ENCODE measurements at places on chromosomes 2 and 18.

GRCh38 chr2:190877436-190877835 is 3.2 kb upstream of the GLS start:
- no peak for DNase-seq

DNA sequence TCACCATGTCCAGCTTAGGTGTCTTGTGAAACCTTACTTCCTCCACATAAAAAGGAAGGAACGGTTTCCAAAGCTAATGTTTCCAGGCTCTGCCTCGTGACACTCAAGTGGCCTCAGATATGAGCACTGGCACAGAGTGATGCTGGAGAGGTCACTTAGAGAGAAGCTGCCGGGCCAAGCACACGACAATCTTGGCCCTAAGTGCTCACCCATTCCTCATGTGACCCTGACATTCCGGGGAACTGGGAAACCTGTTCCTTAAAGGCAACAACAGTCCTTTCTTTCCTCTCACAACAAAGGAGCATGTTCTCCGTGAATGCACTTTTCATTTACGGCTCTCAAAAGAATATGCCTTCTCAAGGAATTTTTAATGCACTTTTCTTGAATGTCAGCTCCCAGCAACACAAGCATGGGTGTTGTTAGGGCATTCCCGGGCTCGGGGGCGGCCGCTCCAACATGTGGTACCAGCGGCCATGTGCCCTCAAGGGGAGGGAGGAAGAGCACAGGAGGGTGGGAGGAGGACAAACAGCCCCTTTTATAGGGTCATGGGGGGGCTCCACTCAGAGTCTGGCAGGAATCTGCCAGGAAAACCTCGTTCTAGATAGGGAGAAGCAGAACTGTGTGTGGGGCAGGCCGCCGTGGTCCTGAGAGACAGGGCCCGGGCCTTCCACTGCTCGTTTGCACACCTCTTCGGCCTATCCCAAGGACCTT is 118.6 kb downstream of the MBP start:
- DNase-seq: no peak

- no peak for DNase-seq
Measured at GRCh38 chr2:64273524-64274398, 129.5 kb upstream of the PELI1 start.

DNA sequence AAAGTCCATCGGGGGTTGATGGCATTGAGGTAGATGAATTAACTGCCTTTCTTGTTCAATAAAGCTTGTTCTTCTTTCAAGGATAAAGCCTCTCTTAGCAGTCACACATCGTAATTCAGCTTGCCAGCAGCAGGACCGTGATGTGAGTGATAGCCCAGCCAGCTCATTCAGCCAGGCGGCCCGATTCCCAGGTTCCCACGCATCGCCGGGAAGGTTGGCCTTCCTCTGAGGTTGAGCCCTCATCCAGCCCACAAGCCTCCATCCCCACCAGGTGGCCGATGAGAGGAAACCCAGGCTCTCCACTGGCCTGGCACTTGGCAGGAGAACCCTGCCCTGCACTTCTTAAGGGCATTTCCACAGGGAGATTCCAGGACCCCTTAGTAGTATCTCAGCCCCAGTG is 4.7 kb downstream of the AGAP1 start:
- no peak for DNase-seq

- no peak for DNase-seq
Measured at GRCh38 chr2:98800330-98801064, 69.6 kb upstream of the MGAT4A start.

DNA sequence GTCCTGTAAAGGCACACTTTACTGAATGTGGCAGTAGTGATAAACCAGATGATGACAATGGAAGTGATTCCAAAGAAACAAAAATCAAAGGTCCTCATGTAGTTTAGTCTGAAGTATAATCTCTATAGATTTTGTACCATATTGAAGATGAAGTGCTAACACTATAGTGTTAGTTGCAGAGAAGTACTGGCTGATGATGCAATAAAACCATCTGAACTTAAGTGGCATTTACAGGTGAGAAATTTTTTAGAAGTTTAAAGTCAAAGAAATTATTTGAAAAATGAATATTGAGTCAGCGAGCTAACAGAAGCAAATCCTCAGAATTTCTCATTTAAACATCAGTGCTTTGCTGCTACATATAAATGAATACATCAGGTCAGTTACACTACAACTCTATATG is 43.1 kb upstream of the RMDN2 start:
- DNase-seq: no peak

DNA sequence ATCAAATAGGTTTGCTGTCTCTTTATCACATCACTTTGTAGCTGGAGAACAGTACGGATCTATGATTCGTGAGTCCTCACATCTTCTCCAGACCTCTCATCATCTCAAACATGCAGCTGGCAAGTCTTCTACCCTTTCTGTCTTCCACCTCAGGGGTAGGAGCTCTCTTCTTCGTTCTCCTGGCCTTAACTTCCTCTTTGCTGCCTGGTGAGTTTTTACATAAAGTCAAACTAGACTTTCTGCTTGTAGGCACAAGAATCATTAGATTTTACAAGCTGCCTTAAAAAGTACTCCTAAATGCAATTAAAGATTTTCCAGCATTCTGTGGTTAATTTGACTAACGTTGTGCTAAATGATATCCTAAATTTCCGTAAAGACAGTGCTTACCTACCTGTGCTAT is 43.7 kb upstream of the TANK start:
- no peak for DNase-seq

DNA sequence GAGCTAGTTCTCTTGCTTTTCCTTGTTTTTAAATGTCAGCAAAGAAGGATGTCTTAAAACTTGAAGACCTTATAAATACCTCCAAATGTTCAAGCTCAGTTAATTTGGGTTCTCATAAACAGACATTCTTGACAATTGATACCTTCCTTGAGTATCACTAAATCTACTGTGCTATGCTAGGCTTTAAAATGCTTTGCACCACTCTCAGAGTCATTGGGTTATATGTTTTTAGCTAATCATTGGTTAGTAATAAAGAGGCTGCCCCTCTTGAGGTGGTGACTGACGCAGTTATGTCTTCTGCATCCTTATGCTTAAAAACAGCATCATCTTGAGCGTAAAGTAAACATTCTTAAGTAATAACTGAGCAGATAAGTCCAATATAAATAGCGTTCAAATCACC is 276.0 kb downstream of the AGPS start:
- DNase-seq: no peak

GRCh38 chr18:326846-327245 is 59.0 kb upstream of the THOC1 start:
- no peak for DNase-seq

- DNase-seq: peak; percentile 73
Measured at GRCh38 chr2:221573430-221574230, 1.5 kb upstream of the EPHA4 start.

DNA sequence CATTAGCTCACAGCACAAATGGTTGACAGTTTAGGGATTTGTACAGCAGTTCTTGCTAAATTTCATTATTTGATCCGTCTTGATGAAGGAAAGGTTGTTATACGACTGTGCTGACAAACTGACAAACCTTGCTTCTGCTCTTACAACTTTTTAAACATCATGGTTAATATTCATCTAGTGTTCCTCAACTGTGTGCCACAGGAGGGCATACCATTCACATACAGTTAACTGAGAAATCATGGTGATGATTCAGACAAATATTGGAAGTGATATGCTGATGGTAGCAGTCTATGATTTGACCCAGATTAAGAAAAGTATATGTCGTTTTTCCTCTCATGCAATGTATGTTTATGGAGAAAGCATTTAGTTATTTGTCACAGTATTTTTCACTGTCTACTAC is 129.8 kb upstream of the FSIP2 start:
- no peak for DNase-seq

DNA sequence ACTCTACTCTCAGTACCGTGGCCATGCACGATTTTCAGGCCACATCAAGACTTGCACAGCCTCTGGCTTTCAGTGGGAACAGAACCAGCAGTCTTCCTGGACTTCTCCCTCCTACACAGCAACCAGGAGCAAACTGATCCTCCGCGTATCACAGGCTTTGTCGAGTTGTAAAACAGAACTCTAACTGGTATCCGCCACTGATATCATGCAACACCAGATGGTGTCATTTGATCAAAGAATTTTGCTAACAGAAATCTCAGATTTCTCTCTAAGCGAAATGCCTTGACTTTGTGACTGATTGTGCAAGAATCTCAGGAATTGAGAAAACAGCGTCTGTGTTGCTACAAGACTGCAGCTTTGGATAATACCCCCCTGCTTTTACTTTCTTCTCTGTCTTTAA is 85.7 kb downstream of the COPS8 start:
- DNase-seq: no peak

GRCh38 chr18:35071819-35072247 is 30.6 kb downstream of the MAPRE2 start:
- DNase-seq: no peak

DNA sequence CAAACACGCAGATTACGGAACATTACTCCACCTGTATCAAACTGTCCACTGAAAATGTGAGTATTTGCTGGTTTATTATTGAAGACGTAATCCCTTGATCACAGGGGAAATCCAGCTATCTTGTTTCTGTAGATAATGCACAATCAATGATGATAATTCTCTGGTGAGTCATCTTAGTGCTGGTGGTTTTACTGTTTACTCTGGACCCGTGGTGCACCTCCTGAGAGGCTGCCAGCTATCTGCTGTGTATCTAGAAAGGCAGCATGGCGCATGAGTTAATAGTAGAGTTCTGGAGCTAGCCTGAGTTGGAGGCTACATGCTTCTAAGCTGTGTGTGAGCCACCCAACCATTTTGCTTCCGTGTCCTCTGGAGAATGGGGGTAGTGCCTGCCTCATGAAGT is 6.5 kb downstream of the NCAPH start:
- DNase-seq: no peak

DNA sequence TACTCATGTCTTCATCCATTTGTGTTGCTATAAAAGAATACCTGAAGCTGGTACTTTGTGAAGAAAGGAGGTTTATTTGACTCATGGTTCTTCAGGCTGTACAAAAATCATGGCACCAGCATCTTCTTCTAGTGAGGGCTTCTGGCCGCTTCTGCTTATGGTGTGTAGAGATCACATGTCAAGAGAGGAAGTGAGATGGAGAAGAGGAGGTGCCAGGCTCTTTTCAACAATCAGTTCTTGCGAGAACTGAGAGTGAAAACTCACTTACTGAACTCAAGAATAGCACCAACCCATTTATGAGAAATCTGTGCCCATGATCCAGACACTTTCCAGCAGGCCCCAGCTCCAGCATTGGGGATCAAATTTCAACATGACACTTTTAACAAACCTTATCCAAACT is 30.0 kb upstream of the BARD1 start:
- DNase-seq: no peak

DNA sequence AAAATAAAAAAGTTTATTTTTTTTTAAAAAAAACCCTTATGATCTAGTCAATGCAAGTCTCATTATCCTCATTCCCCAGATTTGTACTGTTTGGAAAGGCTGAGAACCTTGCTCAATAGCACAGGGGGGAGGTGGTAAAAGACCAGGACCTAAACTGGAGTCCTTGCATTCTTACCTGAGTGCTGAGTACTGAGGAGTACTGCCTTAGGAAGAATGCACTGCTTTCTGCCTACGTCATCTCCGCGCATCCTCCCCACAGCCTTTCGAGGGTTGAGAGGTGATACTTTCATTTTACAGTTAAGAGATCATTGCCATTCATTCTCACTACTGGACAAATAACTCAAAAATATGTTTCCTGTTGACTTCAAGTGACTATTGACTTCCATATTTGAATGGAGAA is 73.8 kb downstream of the MAP3K20 start:
- no peak for DNase-seq

GRCh38 chr2:164967781-164968228 is 12.5 kb upstream of the SLC38A11 start:
- DNase-seq: no peak

GRCh38 chr2:39948016-39948719 is 169.1 kb upstream of the THUMPD2 start:
- DNase-seq: no peak

DNA sequence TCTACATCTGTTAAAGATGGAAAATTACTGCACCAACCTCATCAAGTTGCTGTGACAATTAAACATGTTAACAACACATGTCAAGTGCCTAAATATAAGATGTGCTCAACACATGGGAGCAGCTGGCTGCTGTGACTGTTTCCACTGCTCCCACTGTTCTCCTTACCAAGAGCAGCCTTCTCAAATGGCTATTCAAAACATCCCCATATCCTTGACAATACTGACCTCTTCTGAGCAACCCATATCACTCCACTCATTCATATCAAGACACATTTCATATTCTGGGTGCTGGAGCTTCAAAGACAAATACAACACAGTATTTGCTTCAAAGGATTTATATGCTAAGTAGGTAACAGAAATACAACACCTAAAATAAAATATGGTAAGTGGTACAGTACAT is 60.3 kb downstream of the PIAS2 start:
- no peak for DNase-seq

GRCh38 chr2:47015206-47015605 is 99.6 kb upstream of the MCFD2 start:
- no peak for DNase-seq

GRCh38 chr2:39696838-39697237 is 31.1 kb downstream of the TMEM178A start:
- no peak for DNase-seq

GRCh38 chr2:72144274-72144631 is 3.4 kb downstream of the CYP26B1 start:
- DNase-seq: no peak

- no peak for DNase-seq
Measured at GRCh38 chr2:69734035-69734611, 7.8 kb upstream of the ANXA4 start.

DNA sequence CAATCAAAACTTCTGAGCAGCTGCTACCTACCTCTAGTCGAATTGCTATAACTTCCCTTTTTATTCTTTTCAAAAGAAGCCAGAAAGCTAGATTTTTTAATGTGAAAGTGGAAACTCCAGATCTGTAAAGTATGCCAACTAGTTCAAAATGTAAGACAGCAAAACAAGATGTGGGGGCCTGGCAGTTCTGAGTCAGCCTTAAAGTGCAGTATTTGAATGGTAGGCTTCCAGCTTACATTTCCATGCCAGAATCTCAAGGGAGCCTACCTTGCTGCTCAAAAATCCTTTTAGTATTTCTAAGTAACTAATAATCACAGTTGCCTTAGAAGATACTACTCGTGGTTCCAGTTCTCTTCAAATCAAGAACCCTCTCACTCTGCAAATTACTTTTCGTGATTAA is 1288.7 kb downstream of the LRP1B start:
- no peak for DNase-seq

DNA sequence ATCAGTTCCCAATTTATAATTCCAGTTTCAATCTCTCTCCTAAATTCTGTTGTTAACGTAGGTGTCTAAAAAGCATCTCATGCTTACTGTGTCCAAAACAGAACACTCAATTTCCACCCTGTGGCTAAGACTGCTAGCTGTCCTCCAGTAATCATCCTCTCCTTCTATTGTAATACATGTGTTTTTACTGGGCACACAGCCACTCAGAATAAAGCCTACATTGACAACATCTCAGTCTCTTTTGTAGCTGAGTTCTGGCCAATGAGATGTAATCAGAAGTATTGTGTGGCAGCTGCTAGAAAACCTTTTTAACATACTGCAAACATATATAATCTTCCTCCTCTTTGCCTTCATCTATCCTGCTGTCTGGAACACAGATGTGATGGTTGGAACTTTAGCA is 29.4 kb upstream of the TSPYL6 start:
- no peak for DNase-seq
